ENCODE measurements at places on chromosomes 5 and 9. TPM values are rescaled to one million over a fixed set of nuclear protein-coding genes. Genes with fewer than 3 reads are reported as not detected.

Gene ZNF366
- polyA plus RNA-seq, result not detected

Gene ADAMTS2
- not detected for polyA plus RNA-seq

Gene EPB41L4A
- 2.1 TPM for polyA plus RNA-seq

Gene SHISAL2B
- not detected for polyA plus RNA-seq

Gene COX7C
- 658 TPM for polyA plus RNA-seq

Gene TMEM8B
- 1.3 TPM for polyA plus RNA-seq

Gene SPEF2
- not detected for polyA plus RNA-seq

Gene SH3GL2
- not detected for polyA plus RNA-seq

Gene LRRC19
- polyA plus RNA-seq, result not detected

Gene FAM163B
- not detected for polyA plus RNA-seq

Gene ADAMTS12
- polyA plus RNA-seq, result not detected

Gene SV2C
- not detected for polyA plus RNA-seq

Gene EPB41L4B
- polyA plus RNA-seq, result not detected

Gene TLN1
- 106 TPM for polyA plus RNA-seq

Gene TMEM215
- polyA plus RNA-seq, result not detected

Gene PRLR
- polyA plus RNA-seq, result not detected

Gene CEL
- not detected for polyA plus RNA-seq

Gene PRRX2
- not detected for polyA plus RNA-seq

Gene KCNN2
- not detected for polyA plus RNA-seq

Gene EIF4EBP3
- polyA plus RNA-seq, result 32.9 TPM

Gene TRPM3
- polyA plus RNA-seq, result not detected

Gene ZBTB43
- 13.7 TPM for polyA plus RNA-seq

Gene PDE6A
- polyA plus RNA-seq, result 0.05 TPM

Gene PPP2R2B
- polyA plus RNA-seq, result 0.14 TPM

Gene PCDHGB4
- 0.08 TPM for polyA plus RNA-seq

Gene SURF6
- polyA plus RNA-seq, result 13.4 TPM

Gene SYNPO
- polyA plus RNA-seq, result 4.8 TPM

Gene LIX1
- 0.10 TPM for polyA plus RNA-seq

Gene DBN1
- 0.54 TPM for polyA plus RNA-seq

Gene SPATA31E1
- polyA plus RNA-seq, result not detected

Gene IFNA8
- polyA plus RNA-seq, result not detected

Gene SPRY4
- not detected for polyA plus RNA-seq

Gene LCN12
- polyA plus RNA-seq, result not detected

Gene PCDHGA6
- polyA plus RNA-seq, result 0.08 TPM

Gene BTNL3
- polyA plus RNA-seq, result not detected

Gene LPAR1
- not detected for polyA plus RNA-seq

Gene LECT2
- not detected for polyA plus RNA-seq

Gene AJM1
- polyA plus RNA-seq, result 0.10 TPM

Gene PDE8B
- not detected for polyA plus RNA-seq

Gene STK32A
- not detected for polyA plus RNA-seq

Gene ELAVL2
- not detected for polyA plus RNA-seq

Gene TNFSF15
- 0.03 TPM for polyA plus RNA-seq

Gene DIPK1B
- polyA plus RNA-seq, result 0.90 TPM

Gene EIF4E1B
- polyA plus RNA-seq, result not detected

Gene SCGB3A2
- not detected for polyA plus RNA-seq

Gene DRD1
- polyA plus RNA-seq, result not detected

Gene PCDHA9
- polyA plus RNA-seq, result not detected

Gene GNAQ
- 0.39 TPM for polyA plus RNA-seq

Gene NKD2
- polyA plus RNA-seq, result not detected

Gene PIP5K1B
- polyA plus RNA-seq, result 5.0 TPM

Gene SOX30
- polyA plus RNA-seq, result 0.81 TPM

Gene TSSK1B
- not detected for polyA plus RNA-seq

Measured in IgD-negative memory B cell (primary cell).